ENCODE measurements at places on chromosomes 13 and 19.
A peak's percentile ranks its signal among the peaks of the same experiment; 100 is the strongest.

GRCh38 chr13:44523146-44524015, 52.7 kb downstream of the TSC22D1 start:
- DNase-seq, result no peak

DNA sequence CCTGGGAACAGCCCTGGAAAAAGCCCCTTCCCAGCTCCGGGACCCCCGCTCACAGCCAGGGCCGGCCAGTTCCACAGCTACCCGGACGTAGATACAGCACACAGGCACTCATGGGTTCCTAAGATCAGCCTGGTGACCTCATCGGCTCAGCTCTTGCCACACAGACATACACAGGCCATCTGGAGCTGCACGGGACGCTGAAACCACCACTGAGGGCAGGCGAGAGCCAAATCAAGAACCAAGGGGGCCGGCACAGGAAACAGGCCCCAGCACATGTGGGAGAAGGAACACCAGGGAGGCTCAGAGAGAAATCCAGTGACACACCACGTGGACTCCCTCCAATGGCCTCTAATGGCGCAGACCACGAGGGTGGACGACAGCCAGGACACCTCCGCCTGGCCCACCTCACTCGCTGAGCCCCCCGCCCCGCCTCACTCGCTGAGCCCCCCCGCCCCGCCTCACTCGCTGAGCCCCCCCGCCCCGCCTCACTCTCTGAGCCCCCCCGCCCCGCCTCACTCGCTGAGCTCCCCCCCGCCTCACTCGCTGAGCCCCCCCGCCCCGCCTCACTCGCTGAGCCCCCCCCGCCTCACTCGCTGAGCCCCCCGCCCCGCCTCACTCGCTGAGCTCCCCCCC, 69.7 kb upstream of the C13orf46 start:
- DNase-seq, result no peak

GRCh38 chr19:54029930-54030490, 33.7 kb downstream of the VSTM1 start:
- DNase-seq, result peak; percentile 19

GRCh38 chr19:48469289-48469881, at the start of gene CYTH2:
CYTH2 (plus strand) TSS chr19:48469369; CDS start chr19:48469508, 139 bp downstream.
- no peak for DNase-seq

DNA sequence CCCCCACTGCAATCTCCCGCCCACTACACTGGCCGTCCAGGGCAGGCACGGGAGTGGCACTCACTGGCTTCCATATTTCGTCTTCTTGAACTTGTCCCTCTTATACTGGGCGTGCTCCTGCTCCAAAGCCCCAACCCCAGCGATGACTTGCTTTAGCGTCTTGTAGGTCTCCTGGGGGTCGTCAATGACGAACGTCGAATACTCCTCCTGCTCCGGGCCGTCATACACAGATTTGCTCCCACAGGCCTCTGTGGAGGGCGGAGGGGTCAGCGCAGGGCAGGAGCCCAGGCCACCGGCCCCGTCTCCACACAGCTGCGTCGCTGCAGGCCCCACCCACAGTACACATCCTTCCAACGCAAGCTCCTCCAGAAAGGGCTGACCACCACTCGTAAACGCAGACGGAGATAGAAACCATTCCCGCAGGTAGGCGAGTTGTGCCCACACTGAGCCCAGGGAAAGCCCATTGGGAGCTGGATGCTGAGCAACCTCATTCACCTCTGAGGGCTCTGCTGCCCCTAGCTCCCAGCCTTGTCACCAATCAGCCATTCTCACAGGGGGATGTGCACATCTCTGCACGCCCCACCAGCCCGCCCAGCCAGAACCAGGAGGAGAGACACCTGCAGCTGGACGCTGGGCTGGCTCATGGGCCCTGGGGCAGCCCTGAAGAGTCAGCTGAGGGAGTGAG, 7.9 kb upstream of the C13orf46 start:
- no peak for DNase-seq

GRCh38 chr13:63864171-63864902, 2448.7 kb upstream of the PCDH20 start:
- DNase-seq, result no peak

DNA sequence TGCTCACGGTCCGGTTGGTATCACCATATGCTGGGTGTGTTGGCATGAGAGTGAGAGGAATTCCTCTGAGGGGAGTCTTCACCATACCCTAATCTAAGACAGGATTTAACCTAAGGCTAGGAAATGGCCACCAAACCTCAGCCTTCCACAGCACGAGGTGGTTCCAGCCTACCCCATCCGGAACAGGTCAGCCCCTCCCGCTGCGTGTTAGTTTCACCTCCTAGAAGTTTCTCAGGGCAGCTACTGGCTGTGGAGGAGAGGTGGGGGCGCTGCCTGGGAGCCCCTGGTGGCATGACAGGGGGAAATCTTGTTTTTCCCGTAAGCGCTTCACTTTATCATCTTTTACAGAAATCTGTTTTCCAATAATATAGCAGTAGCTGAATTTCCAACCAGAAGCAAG, 55.1 kb downstream of the RGCC start:
- no peak for DNase-seq

DNA sequence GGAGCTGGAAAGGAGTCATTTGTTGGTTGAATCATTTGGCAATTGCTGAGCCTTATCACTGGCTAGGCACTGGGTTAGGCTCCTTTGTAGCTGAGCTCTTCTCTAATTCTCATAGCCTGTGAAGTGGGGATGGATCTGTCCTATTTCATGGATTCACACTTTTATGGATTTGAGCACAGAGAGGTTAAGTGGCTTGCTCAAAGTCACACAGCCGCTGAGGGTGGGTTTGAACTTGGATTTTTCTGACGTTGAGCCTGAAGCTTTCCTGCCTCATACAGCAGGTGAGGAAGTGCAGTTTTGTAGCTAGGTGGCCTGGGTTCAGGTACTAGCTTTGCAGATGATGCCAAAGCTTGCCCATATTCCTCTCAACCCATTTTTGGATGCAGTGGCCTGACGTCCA, 19.4 kb downstream of the CYP4F22 start:
- no peak for DNase-seq

GRCh38 chr19:56671613-56671994, at the start of gene ZNF835:
ZNF835 (minus strand) TSS chr19:56671757; CDS start chr19:56665198, 6,559 bp downstream.
- DNase-seq, result peak; percentile 76

- DNase-seq, result no peak
These were observed 181.1 kb downstream of the DCT start for GRCh38 chr13:94298346-94298745.

DNA sequence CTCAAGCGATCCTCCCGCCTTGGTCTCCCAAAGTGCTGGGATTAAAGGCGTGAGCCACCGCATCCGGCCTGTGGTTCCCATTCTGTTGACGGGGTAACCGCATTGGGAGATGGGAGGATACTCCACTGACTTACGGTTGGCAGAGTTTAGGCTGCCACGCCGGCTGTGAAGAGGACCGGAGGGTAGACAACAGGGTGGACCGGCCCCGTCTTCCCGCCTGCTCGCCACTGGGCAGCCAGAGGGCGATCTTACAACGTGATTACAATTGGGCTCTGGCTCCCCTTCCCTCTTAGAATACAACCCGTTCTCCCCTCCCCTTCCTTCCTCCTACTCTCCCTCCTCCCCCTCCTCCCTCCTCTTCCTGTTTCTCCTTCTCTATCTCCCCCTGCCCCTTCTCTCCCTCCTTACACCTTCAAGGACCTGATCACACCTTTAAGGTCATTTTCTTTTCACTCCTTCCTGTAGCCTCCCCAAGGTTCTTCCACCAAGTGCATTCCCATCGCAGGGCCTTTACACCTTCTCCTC, 957 bp upstream of the CCDC194 start:
- no peak for DNase-seq

DNA sequence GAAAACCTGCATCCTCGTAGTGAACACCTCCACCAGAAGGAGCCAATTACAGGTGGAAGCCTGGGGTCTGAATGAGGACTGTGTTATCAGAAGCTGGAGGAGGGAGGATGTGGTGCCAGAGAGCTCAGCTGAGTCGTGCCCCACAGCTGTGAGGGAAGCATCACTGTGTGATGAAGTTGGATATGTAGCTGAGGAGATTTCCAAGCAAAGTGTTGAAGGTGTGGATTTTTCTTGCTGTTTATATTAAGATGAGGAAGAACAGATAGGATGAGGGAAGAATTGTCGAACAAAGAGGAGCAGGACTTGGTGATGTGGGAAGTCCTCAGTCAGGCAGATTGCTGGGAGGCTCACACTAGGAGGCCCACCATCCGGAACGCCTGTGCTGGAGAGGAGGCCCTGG, 4.4 kb downstream of the RAB20 start:
- DNase-seq, result no peak

- no peak for DNase-seq
These were observed 5.6 kb downstream of the TIMM13 start for GRCh38 chr19:2421581-2422306.

DNA sequence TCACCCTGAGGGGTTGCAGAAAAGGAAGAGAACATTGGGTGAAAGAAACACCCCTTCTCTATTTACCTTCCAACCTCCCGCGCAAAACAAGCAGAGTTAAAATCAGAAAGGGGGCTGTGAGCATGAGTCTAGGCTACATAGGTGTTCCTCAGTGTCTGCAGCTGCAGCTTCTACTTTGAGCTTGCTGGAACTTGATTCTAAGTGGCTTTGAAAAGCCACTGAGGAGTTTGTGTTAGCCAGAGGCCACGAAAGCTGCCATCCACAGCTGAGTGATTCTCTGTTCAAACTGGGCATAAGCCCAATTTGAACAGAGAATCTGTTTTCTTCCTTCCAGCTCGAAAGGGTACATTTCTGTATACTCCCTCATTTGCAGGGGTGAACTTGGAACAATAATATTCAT, 343.9 kb downstream of the PCDH9 start:
- DNase-seq, result no peak

DNA sequence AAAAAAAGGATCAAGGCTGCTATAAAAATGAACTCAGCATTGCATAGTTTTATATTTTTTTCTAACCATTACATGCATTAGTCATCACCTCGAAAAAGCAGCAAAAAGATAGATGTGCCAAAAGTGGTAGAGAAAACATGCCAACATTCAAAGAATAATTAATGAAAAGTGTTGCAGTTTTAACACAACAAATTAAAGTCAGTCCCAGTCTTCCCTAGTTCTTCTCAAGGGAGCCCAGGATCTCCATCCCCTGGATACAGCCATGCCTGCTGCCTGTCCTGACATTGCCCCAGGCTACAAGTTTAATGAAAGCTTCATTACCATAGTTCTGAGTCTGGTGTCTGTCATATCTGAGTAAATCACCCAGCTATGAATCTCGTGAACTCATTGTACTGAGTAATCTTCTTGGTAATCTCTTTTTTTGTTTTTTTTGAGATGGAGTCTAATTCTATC, 116.6 kb upstream of the KLF12 start:
- DNase-seq, result no peak

- DNase-seq, result peak; percentile 52
These were observed 9.5 kb downstream of the ADAMTSL5 start for GRCh38 chr19:1503089-1503924.

DNA sequence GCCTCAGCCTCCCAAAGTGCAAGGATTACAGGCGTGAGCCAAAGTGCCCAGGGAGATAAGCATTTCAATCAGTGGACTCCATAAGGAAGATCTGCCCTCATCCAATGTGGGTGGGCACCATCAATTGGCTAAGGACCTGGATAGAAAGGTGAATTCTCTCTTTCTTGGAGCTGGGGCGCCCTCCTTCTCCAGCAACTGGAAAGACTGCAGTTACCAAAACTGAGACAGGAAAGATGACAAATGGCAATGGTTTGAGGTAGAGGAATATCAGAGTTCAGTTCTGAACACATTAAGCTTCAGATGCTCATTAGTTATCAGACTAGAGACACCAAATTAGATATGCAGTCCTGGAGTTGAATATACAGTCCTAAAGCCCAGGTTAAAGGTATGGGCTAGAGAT, 10.5 kb upstream of the ELF1 start:
- DNase-seq, result no peak

GRCh38 chr13:44063881-44064280, 184.2 kb downstream of the LACC1 start:
- no peak for DNase-seq

DNA sequence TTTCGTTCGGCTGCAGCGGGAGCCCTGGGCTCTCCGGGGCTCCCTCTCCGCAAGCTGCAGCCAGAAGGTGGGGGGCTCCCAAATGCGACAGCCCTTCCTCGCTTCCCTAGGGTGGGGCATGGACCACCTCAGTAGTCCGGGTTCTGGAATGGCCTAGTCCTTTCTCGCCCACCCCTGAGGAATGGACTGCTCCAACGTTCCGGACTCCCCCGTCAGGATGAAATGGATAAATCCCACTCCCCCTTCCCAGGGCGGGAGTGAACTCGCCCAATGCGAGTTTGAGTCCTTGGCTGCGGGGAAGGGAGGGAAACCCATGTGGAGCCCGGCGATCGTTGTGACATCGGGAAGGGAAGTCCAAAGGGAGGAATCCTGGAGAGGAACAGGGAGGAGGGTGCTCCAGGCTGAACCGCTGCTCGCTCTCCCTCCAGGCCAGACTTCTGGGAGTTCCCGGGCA, 5.5 kb downstream of the HRC start:
- DNase-seq, result no peak

DNA sequence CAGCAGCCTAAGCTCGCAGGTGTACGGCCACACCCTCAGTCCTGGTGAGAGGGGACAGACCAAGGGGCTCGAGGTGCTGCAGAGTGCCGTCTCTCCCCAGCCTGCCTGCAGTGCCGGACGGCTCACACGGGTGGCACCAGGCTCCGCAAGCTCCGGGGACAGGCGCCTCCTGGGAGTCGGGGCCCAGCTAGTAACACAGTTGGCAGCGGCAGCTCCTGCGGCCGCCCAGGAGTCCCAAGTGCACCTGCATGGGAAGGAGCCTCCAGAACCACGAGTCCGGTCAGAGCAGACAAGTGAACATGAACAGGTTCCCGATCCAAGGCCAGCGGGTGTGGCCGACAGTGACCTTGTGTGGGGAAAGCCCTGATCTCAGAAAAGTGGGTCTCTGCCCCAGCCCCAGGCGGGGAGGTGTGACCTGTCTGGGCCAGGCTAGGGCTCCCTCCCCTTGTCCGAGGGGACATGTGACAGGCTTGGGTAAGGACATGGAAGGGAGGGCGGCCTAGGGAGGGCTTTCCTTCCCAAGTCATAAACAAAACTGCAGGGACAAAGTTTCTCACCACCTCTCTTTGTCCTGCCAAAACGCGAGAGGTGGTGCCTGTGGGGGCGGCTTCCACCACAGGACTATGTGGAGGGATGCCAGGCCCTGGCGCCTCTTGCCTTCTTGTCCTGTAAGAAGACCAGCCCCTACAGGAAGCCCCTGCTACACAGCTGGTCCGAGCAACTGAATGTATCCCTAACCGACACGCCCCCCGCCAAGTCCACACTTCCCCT, 46.5 kb downstream of the MLLT1 start:
- no peak for DNase-seq

DNA sequence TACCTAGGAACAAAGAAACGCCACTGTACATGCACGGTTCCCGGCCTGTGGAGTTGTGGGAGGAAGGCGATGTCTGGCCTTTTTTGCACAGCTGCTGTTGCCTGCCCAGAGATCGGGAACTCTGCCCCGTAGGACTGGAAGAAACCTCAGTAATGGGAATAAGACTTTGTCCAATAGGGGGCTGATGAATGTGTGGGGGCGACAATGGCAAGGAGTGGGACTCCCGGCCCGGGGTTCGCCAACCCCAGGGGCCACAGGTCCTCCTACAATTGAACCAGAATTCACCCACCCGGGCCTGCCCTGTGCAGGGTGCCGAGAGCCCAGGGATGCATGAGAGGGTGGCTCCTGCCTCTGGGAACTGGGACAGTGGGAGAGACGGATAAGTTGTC, 2.0 kb upstream of the CEBPA start:
- no peak for DNase-seq

Data from activated CD8-positive, alpha-beta memory T cell treated with anti-CD3 and anti-CD28 coated beads for 1 hour (primary cell).